ENCODE measurements at places on chromosomes 2 and 18. TPM values are rescaled to one million over a fixed set of nuclear protein-coding genes. Genes with fewer than 3 reads are reported as not detected.

The UGT1A1 gene
- total RNA-seq, result not detected

The SULT1C2 gene
- total RNA-seq, result not detected

The COL4A3 gene
- 8.3 TPM for total RNA-seq

The RAPGEF4 gene
- total RNA-seq, result 0.90 TPM

The STARD6 gene
- total RNA-seq, result not detected

The ANKRD23 gene
- 0.53 TPM for total RNA-seq

The IHH gene
- total RNA-seq, result under 0.01 TPM

The PKDCC gene
- 147 TPM for total RNA-seq

The MC4R gene
- not detected for total RNA-seq

The EIPR1 gene
- total RNA-seq, result 21.1 TPM

The PDE1A gene
- 26.8 TPM for total RNA-seq

The WNT10A gene
- total RNA-seq, result not detected

The CCDC121 gene
- 2.1 TPM for total RNA-seq
